CD4-positive, alpha-beta T cell treated with Interleukin-1 beta for 1 hour (primary cell): ENCODE measurements at places on chromosomes 5 and 9.

DNA sequence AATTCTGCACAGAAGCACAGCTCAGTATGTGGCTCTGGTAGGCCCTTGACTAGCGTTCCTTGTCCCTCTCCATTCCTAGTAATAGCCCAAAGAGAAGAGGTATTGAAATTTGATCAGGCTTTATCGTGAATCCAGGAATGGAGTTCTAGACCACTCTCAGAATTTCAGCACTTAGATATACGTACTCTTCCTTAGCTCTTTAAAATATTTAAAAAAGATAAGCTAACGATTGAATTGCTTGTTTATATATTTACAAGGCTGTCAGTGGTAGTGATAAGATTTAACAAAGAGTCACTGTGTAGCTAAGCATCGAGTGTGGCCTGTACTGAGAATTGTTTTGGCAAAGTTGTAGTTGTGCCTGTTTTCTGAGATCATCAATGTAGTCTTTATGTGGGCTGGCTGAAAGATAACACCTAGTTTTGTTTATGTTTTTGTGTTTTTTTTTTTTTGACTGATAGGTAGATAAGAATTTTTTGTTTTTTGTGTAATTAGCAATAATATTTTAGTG is 2.5 kb downstream of the KIAA1958 start:
- no peak for DNase-seq

DNA sequence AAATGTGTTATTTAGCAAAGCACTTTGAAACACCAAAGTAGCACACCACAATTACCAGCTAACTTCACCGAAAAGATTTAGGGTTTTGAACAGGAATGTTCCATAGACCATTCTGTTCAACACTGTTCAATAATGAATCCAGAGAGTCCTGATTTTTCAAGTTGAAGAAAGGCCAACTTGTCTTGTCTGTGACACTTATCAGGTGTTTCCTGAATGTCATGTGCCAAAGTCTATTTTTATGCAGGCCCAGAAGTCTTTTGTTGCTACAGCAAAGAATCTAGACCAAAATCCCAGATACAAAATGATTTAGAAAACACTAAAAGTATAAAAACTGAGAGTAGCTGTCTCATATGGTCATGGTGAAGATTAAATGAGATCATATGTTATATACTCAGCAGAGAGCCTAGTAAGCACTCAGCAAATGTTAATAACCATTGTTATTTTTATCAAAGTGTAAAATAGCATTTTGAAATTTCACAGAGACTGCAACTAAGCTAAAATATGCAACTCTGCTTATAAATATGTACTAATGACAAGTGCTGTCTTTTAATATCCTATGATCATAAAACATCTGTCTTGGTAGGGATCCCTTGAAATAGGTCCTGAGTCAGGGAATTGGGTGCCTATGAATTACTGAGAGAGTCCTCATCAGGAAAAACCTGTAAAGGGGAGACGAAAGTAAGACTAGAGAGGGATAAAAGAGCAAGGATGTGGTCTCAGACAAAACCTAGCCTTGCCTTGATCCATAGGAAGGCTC is 122.4 kb upstream of the SLC12A2 start:
- no peak for DNase-seq

DNA sequence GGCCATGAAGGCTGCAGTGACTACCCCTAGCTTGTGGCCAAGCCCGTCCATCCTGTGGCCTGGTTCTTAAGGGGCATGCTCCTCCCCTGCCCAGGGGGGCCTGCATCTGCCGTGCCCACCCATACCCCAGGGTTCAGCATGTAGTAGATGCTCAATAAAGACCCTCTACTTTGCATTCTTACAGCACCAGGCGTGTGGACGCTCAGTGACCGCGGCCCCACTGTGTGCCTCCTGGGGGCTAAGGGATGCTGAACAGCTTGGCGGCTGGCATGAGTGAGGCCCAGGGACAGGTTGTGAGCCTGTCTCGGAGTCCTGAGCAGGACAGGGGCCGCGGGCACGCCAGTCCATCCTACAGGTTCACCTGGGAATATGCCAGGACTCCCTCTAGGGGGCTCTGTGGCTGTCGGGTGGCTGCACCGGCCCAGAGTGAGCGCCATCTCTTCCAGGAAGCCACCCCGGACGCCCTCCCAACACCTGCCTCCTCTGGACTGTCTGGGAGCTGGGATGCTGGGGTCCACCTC is 9.1 kb downstream of the NOTCH1 start:
- no peak for DNase-seq

DNA sequence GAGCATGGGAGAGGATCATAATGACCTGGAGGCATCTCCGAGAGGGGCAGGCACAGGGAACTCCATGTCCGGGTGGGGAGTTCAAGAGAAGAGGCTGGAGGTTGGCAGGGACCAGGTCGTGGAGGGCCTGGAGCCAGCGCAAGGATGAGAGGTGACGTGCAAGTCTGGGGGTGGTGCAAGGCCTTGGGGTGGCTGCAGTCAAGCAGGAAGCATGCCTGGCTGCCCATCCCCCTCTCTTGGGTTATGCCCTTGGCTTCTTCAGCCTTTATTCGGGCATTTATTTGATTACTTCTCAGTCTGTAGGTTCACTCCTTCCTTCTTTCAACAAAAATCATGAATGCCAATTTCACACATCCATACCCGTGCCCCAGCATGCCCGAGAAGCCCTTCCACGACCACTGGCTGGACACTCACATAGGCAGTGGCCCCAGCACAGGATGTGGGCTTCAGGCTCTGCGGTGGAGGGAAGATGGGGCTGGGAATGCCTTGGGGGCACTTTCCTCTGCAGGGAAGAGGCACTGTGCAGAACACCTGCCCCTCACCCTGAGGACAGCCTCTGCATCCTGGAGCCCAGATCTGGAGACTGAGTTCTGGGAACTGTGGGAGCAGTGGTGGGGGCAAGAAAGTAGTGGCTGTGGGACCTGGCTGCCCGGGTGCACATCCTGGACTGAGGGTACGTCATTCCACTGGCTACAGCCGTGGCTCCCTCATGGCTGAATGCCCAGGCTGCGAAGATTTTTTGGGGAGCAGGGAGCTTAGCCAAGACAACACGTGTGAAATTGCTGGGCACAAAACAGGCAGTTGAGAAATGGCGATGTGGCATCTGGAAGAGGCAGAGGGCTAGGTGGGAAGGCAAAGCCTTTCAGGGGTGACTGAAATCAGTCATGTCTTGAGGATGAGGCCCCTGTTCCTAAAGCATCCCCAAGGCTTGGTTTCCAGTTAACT is 38.6 kb downstream of the CRB2 start:
- no peak for DNase-seq

DNA sequence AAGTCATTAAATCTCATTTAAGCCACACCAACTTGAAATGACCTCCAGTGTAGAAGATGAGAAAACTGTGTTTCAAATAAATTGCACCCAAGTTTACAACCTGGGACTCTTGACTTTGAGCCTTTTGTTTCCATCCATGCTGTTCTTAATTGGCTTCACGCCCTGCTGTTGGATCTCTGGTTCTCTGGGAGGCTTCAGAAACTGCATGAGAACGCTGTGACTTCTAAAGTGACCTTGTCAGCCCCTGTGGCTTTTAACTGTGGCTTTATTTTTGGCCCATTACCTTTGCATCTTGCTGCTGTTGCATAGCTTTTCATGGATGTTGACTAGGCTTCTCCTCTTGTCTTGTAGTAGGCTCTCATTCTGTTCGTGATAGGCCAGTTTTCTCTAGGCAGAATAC is 29.3 kb downstream of the TNFAIP8 start:
- DNase-seq: no peak

DNA sequence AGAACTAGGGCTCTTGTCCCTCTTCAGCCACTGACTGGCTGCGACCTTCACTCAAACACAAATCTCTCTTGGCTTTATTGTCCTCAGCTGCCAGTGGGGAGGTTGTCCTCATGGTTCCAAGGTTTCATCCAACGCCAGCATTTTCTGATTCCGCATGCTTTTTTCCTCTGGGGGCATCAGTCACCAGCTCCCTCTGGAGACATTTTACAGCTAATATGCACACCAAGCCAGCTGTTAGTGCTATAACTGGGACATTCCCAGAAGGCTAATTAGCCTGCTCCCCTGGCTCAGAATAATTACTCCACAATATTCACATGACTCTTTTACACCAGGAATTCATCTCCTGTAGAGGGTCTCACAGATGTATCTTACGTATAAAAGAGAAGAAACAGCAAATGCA is 193.6 kb upstream of the ANKRD55 start:
- no peak for DNase-seq

GRCh38 chr9:2013743-2014475 is 1.2 kb upstream of the SMARCA2 start:
- DNase-seq: no peak

DNA sequence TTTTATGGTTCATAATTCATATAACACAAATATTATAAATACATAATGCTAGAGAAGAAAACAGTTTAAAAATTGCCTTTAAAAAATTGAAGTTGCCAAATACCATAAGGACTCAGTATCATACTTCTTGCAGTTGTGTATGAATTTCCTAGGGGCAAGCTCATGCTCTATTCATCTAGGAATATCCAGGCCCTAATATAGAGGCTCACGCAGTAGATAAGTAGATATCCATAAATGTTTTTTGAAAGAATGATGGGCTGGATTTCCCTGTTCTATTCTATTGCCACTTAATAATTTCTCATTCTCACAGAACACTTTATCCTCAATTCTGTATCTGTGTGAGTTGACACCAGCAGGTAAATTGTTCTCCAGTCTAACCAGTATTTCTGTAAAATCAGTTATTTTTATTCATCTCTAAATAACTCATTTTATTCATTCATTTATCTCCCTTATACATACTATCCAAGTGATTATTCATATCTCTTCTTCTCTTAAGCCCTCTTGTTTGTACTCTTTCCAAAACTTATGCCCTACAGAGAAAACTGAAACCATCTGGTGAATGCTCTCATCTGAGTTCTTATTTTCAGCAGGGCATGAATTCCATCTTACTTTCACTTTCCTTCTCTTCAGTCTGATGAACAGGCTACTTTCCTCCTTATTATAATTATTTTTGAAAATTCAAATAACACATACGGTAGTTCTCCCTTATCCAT is 97.1 kb downstream of the SLC44A1 start:
- no peak for DNase-seq

- no peak for DNase-seq
These were observed 57.4 kb downstream of the PSMB7 start for GRCh38 chr9:124357721-124358361.

DNA sequence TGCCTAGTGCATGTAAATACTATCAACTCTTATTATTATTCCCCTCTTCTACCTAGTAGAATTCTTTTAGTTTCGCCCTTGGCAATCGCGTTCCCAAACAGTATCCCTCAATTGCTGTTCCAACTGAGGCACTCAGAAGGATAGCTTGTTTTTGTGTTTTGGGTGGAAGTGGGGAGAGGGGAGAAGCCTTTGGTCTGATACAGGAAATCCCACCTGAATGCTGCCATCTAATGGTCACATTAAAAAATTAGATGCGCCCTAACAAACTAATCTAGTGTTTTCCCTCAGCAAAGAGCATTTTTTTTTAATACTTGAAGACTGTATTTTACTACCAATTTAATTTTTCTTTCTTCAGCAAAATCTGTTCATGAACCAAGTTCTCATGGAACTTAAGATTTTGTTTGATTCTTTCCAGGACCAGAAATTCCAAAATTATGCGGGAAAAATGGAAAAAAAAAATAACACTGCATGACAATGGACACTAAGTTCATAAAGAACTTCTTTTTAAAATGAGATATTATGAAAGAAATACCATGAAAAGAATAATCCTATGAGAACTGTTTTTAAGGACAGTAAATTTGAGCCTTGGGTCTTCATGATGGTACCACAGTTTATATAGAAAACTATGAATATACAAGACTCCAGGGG is 22.2 kb upstream of the GLDC start:
- DNase-seq: peak; percentile 37

- no peak for DNase-seq
These were observed 1257.8 kb downstream of the MAT2B start for GRCh38 chr5:164763206-164763605.

GRCh38 chr9:79812099-79812498 is 240.3 kb downstream of the TLE4 start:
- DNase-seq: no peak

- no peak for DNase-seq
These were observed 334.4 kb downstream of the PRELID2 start for GRCh38 chr5:145500710-145501109.

- peak; percentile 3 for DNase-seq
These were observed 233.6 kb downstream of the ACTL7B start for GRCh38 chr9:108621991-108622855.

GRCh38 chr5:148623741-148624140 is 30.6 kb downstream of the HTR4 start:
- DNase-seq: no peak
